Stimulated activated CD8-positive, alpha-beta memory T cell treated with anti-CD3 and anti-CD28 coated beads, Interleukin-4, amount 100 ng/mL, for 1 hour (primary cell): ENCODE measurements at places on chromosomes 5 and 9.

DNA sequence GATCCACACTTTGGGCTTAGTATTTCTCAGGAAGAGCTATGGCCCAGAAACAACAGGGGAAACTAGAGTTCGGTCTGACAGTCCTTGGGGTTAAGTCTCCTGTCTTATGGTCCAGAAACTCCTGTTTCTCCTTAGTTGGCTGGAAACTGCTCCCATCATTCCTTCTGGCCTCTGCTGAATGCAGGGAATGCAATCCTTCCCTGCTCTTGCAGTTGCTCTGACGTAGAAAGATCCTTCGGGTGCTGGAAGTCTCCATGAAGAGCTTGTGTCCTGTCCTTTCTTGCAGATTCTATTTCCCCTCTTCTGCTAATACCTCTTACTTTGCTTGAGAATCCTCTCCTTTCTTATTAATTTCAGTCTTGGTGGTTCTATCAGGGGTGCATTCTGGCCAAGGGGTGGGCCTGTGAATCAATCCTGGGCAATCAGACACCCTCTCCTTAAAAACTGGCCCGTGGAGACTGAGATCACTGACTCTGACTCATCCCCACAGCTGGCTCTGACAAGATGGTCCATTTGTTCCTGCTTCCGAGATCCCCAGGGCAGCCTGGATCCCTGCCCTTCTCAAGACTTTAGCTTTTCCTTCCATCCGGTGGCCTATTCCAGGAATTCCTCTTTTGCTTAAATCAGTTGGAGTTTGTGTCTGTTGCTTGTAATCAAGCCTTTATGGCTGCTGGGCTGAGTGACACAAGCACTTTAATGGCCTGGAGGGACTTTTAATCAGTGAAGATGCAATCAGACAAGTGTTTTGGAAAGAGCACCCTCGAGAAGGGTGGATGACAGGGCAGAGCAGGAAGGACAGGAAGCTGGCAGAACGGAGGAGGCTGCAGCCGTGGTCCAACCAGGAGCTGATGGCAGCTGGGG lies 23.7 kb downstream of the PTGS1 start:
- DNase-seq = no peak

DNA sequence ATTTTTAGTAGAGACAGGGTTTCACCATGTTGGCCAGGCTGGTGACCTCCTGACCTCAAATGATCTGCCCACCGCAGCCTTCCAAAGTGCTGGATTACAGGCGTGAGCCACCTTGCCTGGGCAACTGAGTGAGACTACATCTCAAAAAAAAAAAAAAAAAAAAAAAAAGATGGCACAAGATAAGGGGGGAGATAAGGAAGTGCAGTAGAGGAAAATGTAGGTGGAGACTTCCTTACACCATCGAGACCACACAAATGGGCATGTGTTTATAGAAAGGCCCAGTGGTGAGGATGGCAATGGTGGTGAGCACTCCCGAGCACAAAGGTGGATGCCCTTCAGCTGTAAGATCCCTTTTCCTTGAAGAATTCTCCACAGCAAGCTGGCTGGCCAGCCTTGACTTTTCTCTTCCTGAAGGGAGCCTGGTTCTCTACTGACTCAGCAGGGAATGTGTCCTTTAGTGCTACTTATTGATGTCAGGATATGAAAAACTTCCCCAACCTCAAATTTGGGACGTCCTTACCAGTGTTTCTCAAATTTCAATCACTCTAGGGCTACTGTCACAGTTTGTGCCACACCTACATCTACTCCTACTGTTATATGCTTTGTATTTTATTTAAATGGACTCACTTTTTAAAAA lies 28.2 kb downstream of the ERGIC1 start:
- DNase-seq = no peak

DNA sequence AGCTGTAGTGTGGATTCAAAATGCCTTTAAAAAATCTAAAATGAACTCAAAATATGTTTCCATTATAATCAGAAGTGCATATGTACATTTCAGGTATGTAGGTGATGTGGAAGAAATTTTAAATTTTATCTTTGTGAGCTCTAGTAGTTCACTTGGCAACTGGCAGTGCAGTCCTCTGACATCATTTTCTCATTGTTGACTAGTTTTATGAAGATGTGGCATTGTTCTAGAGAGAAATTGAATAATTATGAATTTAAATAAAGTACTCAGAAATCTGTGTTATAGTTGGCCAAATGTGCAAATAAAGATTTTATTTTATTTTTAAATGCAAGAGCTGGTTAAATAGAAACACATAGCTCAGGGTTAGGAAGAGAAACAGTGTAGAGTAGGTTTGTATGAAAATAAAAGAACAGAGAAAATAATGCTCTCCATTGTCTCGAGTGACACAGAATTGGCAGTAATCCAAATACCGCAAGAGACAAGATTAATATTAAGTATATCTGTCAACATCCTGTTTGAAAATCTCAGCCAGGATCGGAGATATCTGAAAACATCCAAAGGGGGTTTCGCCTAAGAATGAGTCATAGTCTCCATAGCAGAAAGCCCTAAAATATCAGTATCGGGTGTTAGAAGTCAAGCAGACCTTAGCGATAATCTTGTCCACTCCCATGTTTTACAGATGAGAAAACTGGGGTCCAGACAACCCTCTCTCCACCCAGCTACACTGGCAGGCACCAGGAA lies 189.4 kb downstream of the CCDC192 start:
- DNase-seq = no peak

GRCh38 chr5:108259306-108259705 lies 122.6 kb downstream of the FBXL17 start:
- no peak for DNase-seq

- no peak for DNase-seq
Observed at GRCh38 chr5:95817430-95817829, 5.1 kb downstream of the GLRX start.

DNA sequence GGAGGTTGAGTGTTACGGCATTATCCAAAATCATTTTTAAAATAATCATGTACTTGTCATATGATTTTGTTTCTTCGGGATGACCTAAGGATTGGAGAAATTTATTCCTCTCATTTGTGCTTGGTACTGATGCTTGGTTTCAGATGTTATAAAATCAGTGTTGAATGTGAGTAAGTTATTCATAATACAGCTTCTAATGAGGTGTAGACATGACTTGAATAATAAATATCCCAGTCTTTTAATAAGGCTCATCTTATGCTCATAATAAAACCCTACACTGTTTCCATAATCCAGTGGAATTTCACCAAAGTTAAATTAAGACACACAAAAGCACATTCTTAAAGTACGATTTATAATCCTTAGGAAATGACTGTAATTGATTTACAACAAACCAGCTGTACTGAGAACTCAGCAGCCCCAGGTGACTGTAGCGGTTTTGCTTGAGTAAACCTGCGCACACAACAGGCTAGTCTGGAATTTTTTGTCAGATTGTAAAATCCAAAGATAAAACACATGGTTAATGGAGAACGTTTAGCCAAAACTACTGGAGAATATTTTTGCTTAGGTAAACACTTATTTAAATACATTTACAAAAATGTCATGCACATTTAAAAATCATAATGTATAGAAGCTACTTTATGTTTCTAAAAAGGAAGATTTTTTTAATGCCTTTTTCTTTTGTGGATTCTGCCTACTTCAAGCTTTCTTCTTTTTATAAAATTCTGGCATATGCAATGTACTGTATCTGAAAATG lies 609.8 kb upstream of the GRAMD2B start:
- DNase-seq = no peak

DNA sequence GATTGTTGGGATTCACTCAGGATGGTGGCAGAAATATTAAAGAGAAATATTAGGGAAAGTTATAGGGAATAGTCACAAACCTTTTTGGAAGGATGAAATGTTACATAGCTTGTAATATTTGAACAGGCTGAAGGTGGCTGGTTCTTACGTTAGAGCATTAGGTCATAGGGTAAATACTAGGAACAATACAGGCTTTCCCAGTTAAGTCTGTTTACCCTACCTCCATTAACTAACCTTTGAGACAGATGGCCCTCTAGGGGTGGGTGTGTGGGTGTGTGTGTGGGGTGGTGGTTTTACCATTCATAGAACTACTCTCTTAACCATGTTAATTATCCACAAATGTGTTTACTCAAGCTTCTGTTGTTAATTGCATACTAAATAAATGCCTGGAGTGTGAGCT lies 94.3 kb upstream of the STK32A start:
- DNase-seq = no peak

- no peak for DNase-seq
Observed at GRCh38 chr5:172029876-172030275, 23.4 kb upstream of the FBXW11 start.

GRCh38 chr5:132209131-132209530 lies 18.5 kb downstream of the P4HA2 start:
- DNase-seq = no peak

DNA sequence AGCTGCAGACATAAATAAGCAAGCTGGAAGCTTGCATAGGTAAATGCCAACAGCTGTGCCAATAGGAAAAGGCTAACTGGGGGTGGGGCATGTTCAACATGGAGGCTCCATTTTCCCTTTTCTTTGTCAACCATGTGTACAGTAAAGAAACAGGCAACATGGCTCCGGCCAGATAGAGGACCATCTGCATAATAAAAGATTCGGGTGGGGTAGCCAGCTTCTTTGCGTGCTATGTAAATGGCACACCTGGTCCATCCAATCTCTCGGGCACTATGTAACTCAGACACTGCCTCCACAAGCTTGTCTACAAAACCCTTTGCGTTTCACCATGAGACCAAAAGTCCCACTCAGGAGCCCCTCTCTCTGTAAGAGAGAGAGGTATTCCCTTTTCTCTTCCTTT lies 41.7 kb upstream of the DENND4C start:
- no peak for DNase-seq

GRCh38 chr9:25519286-25519685 lies 159.0 kb downstream of the TUSC1 start:
- DNase-seq = no peak

DNA sequence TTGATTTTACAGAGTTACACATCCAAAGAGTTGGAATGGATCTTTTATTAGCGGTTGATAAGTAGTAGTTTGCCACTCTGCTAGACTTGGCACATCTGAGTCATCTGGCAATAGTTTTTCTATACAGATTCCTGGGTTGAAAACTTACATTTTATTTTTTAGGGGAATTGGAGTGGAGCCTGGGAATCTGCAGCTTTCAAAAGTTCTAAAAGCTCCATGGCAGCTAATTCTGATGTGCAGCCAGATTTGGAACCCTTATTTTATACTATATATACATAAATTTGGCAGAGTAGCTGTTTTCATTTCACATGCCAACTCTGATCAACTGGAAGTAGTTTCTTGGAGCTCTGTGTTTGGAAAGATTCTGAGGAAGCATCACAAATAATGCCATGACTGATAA lies 715.5 kb downstream of the TLR4 start:
- no peak for DNase-seq

DNA sequence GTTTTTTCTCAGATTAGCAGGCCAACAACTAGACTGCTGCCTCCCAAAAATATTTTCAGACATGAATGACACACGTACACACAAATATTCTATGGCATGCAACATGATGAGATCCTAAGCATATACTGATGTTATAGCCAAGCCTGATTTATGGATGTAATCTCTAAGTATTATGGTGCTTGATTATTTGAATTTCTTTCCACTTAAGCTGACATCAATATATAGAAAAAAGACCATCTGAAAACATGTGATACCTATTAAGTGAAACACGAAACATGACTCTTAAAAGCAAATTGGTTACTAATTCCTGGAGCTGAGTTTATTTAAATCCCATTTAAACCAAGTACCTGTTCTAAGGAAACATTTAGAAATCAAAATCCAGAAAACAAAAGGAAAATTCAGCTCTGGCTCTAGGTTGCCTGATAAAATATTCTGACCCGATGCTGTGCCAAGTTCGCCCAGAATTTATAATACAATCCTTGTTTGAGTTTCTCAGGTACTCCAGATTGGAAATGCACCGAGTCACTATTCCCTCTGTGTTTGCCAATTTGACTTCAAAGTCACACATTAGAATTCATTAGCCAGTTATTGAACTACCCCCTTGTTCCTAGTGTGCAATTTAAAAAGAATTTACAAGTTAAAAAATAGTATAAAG lies 548.6 kb downstream of the CSNK1G3 start:
- no peak for DNase-seq

DNA sequence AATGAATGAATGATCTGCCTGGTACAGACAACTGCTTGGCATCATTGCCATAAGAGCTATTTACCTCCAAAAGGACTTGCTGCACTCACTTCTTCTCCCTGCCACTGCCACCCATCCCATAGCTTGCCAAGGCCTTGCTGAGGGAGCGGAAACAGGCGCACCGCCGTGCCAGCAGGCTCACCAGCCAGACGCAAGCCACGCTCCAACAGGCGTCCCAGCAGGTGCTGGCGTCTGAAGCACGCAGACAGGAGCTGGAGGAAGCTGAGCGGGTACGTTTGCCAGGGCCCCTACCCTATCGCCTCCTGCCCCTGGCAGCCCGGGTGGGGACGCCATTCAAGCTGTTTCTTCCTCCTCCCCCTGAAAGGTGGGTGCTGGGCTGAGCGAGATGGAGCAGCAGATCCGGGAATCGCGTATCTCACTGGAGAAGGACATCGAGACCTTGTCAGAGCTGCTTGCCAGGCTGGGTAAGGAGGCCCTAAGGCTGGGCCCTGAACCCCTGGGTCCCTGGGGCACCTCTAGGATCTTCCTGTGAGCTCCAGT lies 8.9 kb upstream of the AIF1L start:
- no peak for DNase-seq

DNA sequence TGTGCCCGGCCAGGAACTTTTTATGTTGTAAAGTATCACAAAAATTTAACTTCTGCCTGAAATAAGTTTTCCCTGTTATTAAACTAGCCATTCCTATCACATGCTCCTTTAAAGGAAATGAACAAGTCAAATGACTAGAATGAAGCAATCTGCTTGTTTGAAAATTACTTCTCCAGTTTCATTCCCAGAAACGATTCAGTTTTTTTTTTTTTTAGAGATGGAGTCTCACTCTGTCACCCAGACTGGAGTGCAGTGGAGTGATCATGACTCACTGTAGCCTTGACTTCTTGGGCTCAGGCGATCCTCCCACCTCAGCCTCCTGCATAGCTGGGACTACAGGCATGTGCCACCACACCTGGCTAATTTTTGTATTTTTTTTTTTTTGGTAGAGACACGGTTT lies 13.3 kb upstream of the GNG10 start:
- DNase-seq = no peak

DNA sequence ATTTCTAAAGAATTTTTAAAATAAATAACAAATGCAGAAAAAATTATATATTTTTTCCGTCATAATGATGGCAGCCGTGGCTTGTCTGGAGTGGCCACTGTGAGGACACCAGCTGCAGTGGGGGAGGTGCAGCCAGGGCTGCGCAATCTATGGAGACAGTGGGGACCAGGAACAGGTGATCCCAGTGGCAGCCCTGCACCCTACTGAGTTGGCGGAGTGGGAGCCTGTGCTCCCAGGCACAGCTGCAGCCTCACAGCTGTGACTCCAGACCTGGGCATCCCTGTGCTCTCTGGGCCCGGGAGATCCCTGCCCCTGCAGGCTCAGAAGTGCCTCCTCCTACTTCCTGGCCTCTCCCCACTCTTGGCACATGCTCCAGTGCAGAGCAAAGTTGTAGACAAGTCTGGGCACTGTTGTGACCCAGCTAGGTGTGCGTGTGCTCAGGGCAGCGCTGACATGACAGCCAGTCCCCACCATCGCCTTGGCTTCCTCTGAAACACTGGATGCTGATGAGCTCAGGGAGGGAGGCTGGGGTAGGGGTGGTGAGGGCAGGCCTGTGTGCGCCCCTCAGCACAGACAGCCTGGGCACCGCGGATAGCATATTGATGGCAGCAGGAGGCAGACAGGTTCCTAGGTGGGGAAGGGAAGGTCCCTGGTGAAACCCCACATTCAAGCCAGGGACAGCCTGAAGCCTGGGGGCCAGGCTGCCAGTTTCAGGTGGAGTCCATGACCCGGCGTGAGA lies 96.0 kb upstream of the PRR16 start:
- no peak for DNase-seq
